ENCODE measurements at places on chromosomes 13 and 19.

DNA sequence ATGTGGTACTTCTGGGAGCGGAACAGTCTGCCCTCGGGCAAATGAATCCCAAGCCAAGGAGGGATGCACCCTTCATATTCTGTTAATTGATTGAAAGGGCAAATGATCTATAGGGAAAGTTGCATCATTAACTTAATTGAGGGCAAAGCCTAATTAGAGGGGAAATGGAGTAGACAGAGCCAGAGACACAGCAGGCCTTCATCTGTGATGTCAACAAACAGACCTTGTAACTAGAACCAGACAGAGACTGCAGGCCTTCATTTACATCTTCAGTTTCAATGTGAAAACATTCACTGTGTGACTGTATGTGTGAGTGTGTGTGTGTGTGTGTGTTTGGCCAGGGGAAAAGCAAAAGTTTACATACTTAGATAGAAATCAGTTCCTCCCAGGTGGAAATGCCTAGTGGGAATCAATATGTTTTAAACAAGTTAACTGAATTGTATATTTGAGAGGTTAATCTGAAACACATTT is 126.4 kb downstream of the SPRY2 start:
- no peak for DNase-seq

- no peak for DNase-seq
These were observed 73.4 kb downstream of the SPACA7 start for GRCh38 chr13:112449545-112449930.

DNA sequence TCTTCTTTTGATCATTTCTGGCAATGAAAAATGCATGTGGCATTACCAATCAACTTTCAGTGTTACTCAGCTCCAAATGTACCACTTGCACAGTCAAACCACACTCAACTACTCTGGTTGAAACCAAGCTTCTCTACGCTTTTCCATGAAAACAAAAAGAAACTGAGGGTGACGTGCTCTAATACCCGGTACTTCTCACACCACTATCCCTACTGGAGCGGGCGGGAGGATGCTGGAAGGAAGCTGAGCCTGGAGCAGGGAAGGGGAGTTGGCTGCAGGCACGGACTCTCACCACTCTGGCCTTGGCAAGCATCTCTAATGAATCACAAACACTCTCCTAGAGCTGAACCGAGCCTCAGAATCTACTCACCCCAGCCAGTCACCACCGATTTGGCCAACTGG is 48.2 kb downstream of the STK24 start:
- DNase-seq, result no peak

DNA sequence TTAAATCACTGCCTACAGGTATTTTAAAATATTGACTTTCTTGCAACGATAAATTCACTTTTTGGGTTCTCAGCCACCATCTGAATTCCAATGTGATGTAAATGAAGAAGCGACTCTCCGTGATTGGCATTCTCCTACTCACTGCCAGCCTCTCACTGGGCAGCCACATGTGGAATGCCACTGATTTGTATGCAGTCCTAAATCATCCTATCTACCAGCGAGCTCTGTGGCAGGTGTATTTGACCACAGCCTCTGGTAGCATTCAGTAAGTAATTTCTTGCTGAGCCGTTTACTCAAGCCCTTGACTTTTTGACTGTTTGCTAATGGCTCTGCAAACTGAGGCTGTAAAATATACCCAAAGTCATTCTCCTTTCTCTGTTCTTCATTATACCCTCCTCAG is 559.0 kb upstream of the SLC10A2 start:
- no peak for DNase-seq

DNA sequence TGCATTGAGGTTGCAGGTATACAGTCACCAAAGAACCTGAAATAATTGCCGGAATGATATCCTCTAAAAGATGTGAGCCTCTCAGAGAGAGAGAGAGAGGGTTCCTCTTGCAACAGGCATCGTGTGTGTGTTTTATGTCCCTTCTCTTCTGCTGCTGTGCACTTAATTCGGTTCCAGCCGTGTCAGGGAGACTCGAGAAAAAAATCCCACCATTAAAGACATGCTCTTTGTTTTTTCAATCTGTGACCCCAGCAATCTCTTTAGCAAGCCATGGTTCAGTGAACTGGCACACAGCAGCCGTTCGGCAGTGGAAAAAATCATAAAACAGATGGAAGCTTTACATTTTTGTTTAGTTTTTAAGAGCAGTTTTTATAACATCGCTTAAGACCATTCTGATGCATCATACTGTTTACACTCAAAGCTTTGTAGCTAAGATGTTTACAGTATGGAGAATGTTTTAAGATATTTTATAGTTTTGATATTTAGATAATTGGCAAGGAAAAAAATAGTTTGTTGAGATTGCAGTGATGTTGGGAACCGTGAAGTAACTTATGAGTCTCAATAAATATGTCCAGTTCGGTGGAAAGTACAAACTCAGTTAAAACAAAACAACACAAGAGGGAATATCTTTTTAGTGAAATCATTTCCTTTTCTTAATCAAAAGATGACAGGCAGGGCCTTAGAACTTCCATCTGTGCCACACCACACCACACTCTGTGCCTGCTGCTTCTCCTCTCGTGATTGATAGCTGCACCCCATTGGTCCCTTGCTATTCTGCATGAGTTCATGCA is 31.2 kb upstream of the ZNF536 start:
- DNase-seq, result no peak

DNA sequence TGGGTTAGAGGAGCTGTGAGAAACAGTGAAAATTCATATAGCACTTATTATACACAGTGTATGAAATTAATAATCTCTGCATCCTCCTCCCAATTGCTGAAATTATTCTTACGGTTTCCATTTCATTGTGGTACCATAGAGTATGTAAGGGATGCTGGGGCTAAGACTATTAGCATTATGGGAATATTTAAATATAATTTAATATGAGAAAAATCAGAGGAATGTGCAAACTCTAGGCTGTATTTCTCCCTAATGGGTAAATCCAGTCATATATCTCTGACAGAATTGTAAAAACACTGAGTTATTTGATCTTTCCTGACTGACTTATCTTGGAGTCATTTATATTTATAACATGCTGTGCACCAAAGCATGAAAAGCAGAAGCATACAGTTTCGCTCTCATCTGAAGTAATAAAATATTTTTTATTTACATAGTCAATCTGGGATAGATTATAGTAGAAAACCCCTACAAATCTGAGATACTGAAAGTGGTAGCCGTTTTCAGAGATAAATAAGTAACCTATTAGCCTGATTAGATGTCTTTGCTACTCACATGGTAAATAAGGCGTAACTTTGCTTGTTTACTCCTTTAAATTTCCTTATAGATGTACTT is 34.9 kb downstream of the LRCH1 start:
- no peak for DNase-seq

- no peak for DNase-seq
These were observed 17.3 kb upstream of the IL17D start for GRCh38 chr13:20686167-20686566.

DNA sequence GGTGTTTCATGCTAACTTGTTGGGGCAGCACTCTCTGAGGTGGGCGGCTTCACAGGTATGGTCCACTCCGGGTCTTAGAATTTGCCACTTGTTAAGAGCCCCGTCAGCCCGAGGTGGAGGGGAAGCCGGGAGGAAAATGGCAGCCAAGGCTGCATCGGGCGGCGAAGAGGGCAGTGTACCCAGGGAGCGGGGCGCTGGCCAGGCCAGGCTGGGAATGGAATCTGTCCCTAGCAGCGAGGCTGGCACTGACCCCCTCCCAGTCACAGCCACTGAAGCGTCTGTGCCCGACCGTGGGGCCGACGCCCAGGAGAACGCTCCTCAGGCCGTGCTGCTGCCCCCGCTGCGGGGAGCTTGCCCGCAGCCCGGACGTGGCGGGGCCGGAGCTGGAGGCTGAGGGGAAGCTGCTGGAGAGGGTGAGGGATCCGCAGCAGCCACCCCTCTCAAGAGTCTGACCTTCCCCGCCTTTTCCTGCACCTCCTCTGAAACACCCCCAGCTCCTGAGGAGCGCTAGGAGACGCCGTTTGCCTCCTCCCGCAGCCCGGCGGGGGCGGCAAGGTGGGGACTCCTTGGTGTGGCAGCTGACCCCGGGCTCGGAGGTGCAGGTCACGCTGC is 313.8 kb upstream of the SPRY2 start:
- no peak for DNase-seq

DNA sequence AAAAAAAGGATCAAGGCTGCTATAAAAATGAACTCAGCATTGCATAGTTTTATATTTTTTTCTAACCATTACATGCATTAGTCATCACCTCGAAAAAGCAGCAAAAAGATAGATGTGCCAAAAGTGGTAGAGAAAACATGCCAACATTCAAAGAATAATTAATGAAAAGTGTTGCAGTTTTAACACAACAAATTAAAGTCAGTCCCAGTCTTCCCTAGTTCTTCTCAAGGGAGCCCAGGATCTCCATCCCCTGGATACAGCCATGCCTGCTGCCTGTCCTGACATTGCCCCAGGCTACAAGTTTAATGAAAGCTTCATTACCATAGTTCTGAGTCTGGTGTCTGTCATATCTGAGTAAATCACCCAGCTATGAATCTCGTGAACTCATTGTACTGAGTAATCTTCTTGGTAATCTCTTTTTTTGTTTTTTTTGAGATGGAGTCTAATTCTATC is 116.6 kb upstream of the KLF12 start:
- DNase-seq, result no peak

- no peak for DNase-seq
These were observed 26.9 kb downstream of the GGACT start for GRCh38 chr13:100561599-100562204.

GRCh38 chr13:73141292-73141771 is 82.5 kb downstream of the KLF5 start:
- DNase-seq, result no peak

- no peak for DNase-seq
These were observed 217.0 kb downstream of the SPRY2 start for GRCh38 chr13:80123945-80124344.

DNA sequence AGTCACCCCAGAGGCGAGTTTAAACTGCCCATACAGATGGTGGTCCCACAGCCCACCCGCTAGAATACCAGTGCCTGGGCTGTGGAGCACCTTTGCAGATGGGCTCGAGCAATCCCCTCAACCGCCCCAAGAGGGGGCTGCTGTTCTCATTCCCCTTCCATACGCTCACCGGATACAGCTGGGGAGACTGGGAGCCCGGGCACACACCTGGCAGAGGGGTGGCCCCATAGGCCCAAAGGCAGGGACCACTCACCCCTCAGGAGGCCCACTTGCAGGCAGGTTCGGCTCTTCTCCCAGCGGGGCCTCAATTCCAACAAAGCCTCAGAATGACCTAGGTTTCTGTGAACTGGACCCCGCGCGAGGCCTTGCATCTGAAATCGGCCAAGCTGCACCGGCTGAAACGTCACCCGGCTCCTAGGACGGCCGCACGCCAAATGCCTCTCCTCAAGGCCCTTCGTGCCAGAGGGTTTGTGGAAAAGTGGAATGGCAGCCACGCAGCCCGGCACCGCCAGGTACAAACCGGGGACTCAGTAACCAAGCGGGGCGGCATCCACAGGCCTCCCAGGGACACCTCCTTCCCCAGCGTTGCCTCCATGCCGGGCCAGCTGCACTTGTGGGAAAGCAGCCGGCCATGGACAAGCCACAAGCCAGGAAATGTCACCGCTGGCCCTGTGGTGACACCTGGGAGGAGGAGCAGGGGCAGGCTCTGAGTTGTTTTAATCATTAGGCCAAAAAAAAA is 18.7 kb downstream of the MLLT1 start:
- no peak for DNase-seq

DNA sequence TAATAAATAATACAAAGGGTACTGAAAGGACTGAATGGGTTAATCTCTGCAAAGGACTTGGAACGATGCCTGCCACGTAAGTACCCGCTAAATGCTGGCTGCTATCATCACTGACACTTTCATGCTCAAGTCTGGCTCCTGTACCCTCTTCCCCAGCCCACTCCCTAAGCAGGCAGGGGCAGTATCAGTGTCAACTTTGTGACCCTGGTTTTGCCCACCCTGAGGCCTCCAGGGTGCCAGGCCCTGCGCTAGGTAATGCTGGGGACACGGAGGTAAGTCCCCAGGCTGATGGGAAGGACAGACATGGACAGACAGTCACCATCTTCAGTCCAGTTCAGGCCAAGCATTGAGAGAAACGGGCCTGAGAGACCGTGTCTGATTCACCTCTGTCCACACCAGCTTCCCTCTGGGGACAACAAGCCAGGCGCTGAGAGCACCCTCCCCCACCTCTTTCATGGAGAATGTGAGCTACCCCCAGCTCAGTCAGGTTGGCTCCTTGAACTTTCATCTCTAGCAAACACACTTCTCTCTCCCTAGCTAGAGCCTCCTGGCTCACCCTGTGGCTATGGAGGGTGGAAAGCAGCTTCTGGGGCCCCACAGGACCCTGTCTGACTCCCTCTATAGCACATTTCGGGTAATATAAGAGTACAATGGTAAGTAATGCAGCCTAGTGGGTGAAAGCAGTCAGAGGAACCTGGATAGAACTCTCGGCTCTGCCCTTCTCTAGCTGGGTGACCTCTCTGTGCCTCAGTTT is 800 bp downstream of the ETFB start:
- no peak for DNase-seq

GRCh38 chr13:110312339-110313031 is 5.4 kb downstream of the COL4A2 start:
- no peak for DNase-seq

DNA sequence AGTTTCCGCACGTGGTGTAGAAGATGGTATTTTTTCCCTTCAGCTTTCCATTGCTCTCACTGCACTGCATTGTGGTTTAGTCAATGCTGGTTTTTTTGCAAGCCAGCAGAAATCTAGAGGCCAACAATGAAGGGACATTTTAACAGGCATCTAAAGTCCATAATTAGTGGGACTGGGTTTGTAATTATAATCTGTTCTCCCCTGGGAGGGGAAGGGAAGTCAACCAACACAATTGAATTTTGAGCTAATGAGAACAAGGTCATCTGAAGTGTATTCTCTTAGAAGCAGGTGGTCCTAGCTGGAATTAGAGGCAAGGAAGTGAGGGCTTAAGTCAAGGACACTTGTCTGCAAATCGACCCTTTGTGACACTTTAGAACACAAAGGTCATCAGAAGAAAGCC is 156.4 kb downstream of the MYO16 start:
- DNase-seq, result no peak

DNA sequence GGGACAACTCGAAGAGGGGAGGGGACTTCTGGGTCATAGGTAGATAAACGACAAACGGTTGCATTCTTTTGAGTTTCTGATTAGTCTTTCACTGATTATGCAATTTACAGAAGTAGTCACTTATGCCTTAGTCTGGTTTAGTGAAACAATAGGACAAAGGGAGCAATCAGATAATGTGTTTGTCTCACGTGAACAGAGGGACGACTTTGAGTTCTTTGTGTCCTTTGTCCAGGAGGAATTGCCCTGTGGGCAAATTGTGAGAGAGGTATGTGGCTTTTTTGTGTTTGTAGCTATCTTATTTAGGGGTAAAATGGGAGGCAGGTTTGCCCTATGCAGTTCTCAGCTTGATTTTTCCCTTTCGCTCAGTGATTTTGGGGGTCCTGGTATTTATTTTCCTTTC is 362.9 kb upstream of the PCDH20 start:
- no peak for DNase-seq

- no peak for DNase-seq
These were observed 264.0 kb downstream of the KLF12 start for GRCh38 chr13:73870036-73870741.

GRCh38 chr13:25372284-25373081 is 709 bp downstream of the ATP8A2 start:
- no peak for DNase-seq

Measured in esophagus squamous epithelium (tissue), 5 donors.